ENCODE measurements at places on chromosomes 3 and 15. TPM values are rescaled to one million over a fixed set of nuclear protein-coding genes. Genes with fewer than 3 reads are reported as not detected.
A peak's percentile ranks its signal among the peaks of the same experiment; 100 is the strongest.

- no peak for DNase-seq
Measured at GRCh38 chr3:11698326-11699082, 54.8 kb upstream of the VGLL4 start.

Gene TMEM40
- not detected for total RNA-seq

Gene RAD51
- 0.84 TPM for total RNA-seq

DNA sequence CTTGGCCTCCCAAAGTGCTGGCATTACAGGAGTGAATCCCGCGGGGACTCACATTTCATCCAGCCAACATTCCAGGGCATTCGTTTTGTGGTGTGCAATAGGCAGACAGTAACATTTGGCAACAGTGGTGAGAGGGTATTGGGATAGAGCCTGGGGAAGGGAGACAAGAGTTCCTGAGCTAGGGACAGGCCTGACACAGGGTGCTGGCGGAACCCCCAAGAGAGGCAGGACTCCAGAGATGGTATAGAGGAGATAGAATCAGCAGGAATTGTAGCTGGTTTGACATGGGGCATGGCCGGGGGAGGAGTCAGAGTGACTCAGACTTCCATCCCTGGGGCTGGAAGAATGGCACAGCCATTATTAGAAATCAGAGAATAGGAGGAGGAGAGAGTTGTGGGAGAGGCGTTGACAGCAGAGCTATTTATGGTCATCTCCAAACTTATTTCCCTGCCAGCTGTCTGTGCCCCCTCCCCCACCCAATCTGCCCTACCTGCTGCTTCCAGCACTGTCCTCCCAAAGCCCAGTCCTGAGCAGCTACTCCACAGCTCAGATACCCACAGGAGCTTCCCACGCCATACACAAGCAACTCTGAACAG is 4.4 kb upstream of the IDH2 start:
- DNase-seq: no peak

GRCh38 chr15:73677146-73677607 is 7.0 kb upstream of the CD276 start:
- peak; percentile 64 for DNase-seq

DNA sequence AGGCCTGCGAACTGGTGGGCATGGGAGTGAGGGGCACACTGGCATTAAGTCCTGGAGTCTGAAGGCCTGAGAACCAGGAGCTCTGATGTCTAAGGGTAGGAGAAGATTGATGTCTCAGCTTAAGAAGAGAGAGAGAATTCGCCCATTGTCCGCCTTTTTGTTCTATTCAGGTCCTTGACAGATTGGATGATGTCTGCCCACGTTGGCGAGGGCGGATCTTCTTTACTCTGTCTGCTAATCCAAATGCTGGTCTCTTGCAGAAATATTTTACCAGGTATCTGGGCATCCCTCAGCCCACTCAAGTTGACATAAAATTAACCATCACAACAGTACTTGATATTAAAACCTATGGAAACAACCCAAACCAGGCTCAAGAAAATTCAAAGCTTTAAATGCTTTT is 44.1 kb downstream of the MAP6D1 start:
- DNase-seq: no peak

- no peak for DNase-seq
Measured at GRCh38 chr15:92879949-92880725, 20.0 kb upstream of the CHD2 start.

Gene MAP1A
- 6.2 TPM for total RNA-seq

Gene RLBP1
- not detected for total RNA-seq

DNA sequence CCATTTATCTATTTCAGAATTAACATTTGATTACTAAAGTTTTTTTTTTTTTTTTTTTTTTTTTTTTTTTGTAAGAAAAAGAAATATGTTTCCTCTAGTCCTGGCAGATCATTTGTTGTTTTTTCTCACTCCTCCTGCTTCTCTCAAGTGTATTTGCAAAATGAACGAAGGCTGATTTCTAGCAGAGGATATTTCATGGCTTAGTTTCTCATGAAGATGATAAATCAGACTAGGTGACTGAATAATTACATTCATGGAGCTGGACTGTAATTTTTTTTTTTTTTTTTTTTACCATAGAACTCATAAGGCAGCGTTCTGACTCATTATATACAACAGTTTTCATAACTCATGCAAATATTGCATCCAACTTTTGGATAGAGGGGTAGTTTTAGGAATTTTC is 332.5 kb upstream of the SEMA6D start:
- DNase-seq: no peak

Gene GOLGA6L10
- 0.72 TPM for total RNA-seq
